ENCODE measurements at places on chromosomes 13 and 19. TPM values are rescaled to one million over a fixed set of nuclear protein-coding genes. Genes with fewer than 3 reads are reported as not detected.

Gene CABP5
- total RNA-seq, result not detected

- DNase-seq, result no peak
- no peak overlapping the region for H3K27ac ChIP-seq
- H3K27me3 ChIP-seq, result no peaks in the 10 kb centered on the region
- no peaks in the 10 kb centered on the region for H3K36me3 ChIP-seq
Measured at GRCh38 chr13:60862036-60862435, 465.0 kb downstream of the TDRD3 start.

DNA sequence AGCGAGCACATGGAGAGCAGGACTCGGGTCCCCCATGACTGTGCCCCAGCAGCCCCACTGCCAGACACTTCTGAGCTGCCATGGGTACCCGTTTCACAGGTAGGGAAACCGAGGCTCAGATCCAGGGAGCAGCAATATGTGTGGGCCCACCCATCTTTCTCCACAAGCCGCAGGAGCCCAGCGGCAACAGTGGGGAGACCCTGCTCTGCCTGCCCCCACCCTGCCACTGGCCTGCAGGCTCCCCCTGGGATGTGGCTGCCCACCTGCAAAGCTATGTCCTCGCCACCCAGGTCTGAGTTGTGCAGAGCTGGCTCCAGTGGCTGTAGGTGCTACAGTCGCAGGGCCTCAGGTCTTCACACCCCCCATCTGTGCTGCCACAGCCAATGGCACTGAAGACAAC is 50.6 kb upstream of the C1QTNF9B start:
- DNase-seq, result no peak
- no peak overlapping the region for H3K27ac ChIP-seq
- no peaks in the 10 kb centered on the region for H3K36me3 ChIP-seq
- no peak overlapping the region for H3K4me3 ChIP-seq
- no peaks in the 10 kb centered on the region for H3K4me1 ChIP-seq

DNA sequence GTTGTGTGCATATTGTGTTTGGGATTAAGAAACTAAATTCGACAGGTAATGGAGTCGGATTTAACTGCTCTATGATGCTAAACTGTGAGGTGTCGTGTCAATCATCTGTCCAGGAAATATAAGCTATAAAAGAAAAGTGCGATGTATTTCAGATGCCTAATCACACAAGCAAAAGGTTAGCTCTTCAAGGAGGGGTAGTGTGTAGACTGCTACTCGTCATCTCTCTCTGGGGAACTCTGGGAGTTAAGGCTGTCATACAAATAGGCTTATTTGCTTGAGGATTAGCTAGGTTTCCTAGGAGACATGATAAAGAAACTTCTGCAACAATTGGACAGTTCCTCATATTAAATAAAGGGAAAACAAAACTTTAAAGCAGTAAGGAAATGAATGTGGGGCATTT is 462.1 kb downstream of the OLFM4 start:
- no peaks in the 10 kb centered on the region for H3K36me3 ChIP-seq
- no peaks in the 10 kb centered on the region for H3K4me1 ChIP-seq
- DNase-seq, result no peak

DNA sequence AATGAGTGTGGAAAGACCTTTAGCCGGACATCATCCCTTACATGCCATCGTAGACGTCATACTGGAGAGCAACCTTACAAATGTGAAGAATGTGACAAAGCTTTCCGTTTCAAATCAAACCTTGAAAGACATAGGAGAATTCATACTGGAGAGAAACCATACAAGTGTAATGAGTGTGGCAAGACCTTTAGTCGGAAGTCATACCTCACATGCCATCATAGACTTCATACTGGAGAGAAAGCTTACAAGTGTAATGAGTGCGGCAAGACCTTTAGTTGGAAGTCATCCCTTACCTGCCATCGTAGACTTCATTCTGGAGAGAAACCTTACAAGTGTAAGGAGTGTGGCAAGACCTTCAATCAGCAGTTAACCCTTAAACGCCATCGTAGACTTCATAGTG is 11.7 kb upstream of the ZNF813 start:
- H3K4me1 ChIP-seq, result no peaks in the 10 kb centered on the region
- DNase-seq, result no peak
- no peak overlapping the region for H3K4me3 ChIP-seq
- H3K27me3 ChIP-seq, result no peaks in the 10 kb centered on the region
- no peak overlapping the region for H3K27ac ChIP-seq
- H3K36me3 ChIP-seq, result peaks cover 14% of the 10 kb centered on the region

DNA sequence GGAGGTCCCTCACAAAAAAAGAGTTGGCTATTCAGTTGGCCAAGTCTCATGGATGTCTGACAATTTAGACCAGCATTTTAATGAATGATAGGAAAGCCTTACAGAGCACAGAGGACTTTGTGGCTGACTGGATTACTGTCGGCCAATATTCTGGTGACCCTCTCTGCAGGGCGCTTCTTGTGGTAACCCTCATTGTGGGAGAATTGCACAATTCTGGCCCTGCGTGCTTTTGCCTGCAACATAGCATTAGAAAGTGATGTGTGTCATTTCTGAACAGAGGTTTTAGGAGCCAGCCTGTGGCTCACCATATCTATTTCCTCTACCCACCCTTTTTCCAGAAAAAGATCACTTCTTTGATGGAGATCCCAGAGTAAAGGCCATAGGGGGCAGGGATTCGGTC is 71.4 kb downstream of the EFNB2 start:
- H3K4me3 ChIP-seq, result no peak overlapping the region
- no peak for DNase-seq
- H3K36me3 ChIP-seq, result no peaks in the 10 kb centered on the region
- no peaks in the 10 kb centered on the region for H3K27me3 ChIP-seq

DNA sequence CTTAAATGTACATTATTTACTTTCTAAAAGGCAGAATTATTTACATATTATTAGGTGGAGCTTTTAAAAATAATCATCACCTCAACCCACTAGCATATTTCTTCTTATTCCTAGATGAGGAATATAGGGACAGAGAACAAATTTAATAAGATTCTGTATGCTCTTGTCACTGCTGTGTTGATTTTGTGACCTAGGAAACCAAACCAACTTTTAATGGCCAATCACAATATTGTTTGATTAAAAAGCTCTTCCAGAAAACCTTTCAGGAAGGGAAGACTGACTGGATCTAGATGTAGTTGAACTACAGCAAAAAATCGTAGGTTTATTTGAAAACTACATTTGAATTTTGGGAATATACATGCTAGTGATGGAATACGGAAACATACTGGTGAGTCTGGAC is 91.8 kb upstream of the RAP2A start:
- peaks cover 1% of the 10 kb centered on the region for H3K36me3 ChIP-seq
- no peak overlapping the region for H3K27ac ChIP-seq
- no peak for DNase-seq
- no peaks in the 10 kb centered on the region for H3K27me3 ChIP-seq

GRCh38 chr19:4969772-4970531 is 1.0 kb downstream of the KDM4B start:
- no peaks in the 10 kb centered on the region for H3K4me1 ChIP-seq
- peak overlapping the region; percentile 76 for H3K4me3 ChIP-seq
- H3K36me3 ChIP-seq, result no peaks in the 10 kb centered on the region
